ENCODE measurements at places on chromosomes 4 and X.

DNA sequence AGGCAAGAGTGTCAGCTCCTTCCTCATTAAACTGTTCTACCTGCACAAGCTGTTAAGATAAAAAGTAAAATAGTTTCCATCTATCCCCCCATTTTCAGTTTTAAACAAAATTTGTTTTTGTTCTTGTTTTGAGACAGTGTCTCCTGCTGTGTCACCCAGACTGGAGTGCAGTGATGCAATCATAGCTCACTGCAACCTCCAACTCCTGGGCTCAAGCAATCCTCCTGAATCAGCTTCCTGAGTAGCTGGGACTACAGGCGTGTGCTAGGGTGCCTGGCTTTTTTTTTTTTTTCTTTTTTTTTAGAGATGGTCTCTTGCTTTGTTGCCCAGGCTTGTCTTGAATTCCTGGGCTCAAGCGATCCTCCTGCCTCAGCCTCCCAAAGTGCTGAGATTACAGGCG lies 105.4 kb downstream of the HS6ST2 start:
- DNase-seq = no peak

GRCh38 chr4:83552083-83552482 lies 16.2 kb downstream of the GPAT3 start:
- DNase-seq = no peak

GRCh38 chrX:151359341-151359740 lies 37.7 kb upstream of the VMA21 start:
- DNase-seq = no peak

GRCh38 chr4:142160509-142160908 lies 524.1 kb downstream of the IL15 start:
- DNase-seq = no peak

GRCh38 chr4:113641025-113641431 lies 120.5 kb downstream of the CAMK2D start:
- DNase-seq = no peak

DNA sequence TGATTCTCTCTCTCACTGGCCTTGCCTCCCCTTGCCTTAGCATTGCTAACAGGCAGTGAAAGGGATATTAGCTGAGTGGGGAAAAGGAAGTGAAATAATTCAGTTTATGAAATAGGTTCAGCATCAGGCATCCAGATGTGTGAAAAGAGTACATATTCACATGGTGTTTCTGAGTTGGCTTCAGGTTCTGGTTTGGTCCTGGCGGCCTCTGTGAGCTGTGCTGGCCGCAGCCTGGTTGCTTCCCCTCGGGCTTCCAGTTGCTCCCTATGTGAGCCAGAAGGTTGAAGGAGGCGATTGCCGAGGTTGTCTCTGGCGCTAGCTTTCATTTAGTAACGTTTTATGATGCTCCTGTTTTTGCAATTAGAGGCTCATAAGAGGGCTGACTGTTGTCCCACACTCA lies 99.1 kb upstream of the TLR2 start:
- DNase-seq = no peak

DNA sequence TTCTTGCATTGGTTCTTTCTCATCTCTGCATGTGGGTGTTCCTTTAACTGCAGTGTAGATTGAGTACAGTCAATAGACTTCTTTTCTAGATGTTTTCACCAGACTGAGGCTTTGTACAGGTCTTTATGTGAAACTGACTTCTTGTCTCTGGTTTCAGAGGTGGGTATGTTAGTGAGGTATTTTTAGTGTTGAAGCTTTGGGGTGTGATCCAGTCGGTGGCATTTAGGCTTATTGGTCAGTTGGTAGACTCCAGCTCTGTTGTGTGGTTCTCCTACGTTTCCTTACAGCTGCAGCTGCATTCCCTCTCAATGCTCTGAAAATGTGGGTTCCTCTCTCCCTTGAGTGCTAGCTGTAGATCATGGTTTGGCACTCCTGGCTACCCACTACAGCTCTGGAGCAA lies 21.3 kb upstream of the AMBN start:
- no peak for DNase-seq

DNA sequence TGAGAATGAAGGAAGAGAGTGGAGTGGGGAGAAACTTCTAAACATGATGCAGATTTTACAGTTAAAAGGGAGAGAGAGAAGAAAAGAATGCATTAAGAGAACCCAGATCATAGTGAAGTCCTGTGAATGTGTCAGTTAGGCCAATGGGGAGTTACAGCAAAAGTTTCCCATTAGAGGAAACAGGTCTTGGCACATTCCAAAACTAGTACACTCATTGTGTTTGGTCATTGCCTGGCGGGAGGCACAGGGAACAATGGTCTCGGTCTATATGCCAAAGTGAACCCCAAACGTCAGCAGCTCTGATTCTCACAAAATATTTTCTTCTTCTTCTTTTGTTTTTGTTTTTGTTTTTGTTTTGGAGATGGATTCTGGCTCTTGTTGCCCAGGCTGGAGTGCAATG lies 284.5 kb upstream of the CTSO start:
- DNase-seq = no peak
